Mesangial cell (primary cell): ENCODE measurements at places on chromosomes 13 and 19. TPM values are rescaled to one million over a fixed set of nuclear protein-coding genes. Genes with fewer than 3 reads are reported as not detected.

KCNN4 gene
- 0.81 and 3.0 TPM in 2 replicates for total RNA-seq

FUT6 gene
- not detected in 2 replicates for total RNA-seq

REEP6 gene
- 5.2 and 7.6 TPM in 2 replicates for total RNA-seq

PSG2 gene
- not detected in 2 replicates for total RNA-seq

CGB3 gene
- total RNA-seq = 0.33 TPM in 1 of 2 replicates, not detected in the other

CLDND2 gene
- total RNA-seq = not detected in 2 replicates

KEAP1 gene
- total RNA-seq = 63.1 and 74.4 TPM in 2 replicates

LGALS14 gene
- total RNA-seq = not detected in 2 replicates

HCST gene
- total RNA-seq = 0.38 TPM in 1 of 2 replicates, not detected in the other

FUZ gene
- total RNA-seq = 22.3 and 33.6 TPM in 2 replicates

NCAN gene
- total RNA-seq = not detected in 2 replicates

KLK12 gene
- total RNA-seq = not detected in 2 replicates

CFAP97D2 gene
- not detected in 2 replicates for total RNA-seq

IRGC gene
- not detected in 2 replicates for total RNA-seq

PRSS57 gene
- total RNA-seq = not detected in 2 replicates

BRCA2 gene
- total RNA-seq = 1.4 and 17.8 TPM in 2 replicates

ZNF625 gene
- total RNA-seq = 2.8 and 3.7 TPM in 2 replicates

CBY2 gene
- not detected in 2 replicates for total RNA-seq
